ENCODE measurements at places on chromosomes 4 and X.
A peak's percentile ranks its signal among the peaks of the same experiment; 100 is the strongest.

DNA sequence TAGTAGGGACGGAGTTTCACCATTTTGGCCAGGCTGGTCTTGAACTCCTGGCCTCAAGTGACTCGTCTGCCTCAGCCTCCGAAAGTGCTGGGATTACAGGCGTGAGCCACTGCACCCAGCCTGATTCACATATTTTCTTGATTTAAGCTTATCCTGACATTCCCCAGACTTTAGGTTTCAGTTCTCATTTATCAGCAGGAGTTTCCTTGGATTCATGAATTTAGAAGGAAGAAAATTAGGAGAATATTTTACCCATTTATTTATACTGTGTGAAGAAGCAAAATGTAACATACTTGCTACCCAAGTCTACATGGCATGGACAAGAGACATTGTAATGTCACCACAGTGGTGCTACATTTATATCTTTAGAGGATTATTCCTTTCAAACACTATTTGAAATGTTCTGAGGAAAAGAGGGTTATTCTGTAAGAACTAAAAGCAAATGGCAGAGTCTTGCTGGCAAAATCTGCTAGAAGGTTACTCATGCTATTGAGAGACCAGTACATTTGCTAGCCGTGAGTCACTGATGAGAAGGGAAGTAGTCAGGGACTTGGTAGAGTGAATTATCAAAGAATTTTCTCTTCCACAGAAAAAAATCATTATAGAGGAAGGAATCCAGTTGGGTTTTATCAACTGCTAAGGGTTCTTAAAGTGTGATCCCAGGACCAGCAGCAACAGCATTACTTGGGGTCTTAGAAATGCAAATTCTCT lies 26.1 kb upstream of the CFAP299 start:
- peak; percentile 92 for DNase-seq

GRCh38 chrX:47143894-47144625 lies 442 bp downstream of the NDUFB11 start:
- DNase-seq, result no peak

- no peak for DNase-seq
Measured at GRCh38 chr4:23773884-23774636, 115.8 kb downstream of the PPARGC1A start.

GRCh38 chr4:105236202-105236915 lies 89.7 kb downstream of the TET2 start:
- DNase-seq, result no peak

DNA sequence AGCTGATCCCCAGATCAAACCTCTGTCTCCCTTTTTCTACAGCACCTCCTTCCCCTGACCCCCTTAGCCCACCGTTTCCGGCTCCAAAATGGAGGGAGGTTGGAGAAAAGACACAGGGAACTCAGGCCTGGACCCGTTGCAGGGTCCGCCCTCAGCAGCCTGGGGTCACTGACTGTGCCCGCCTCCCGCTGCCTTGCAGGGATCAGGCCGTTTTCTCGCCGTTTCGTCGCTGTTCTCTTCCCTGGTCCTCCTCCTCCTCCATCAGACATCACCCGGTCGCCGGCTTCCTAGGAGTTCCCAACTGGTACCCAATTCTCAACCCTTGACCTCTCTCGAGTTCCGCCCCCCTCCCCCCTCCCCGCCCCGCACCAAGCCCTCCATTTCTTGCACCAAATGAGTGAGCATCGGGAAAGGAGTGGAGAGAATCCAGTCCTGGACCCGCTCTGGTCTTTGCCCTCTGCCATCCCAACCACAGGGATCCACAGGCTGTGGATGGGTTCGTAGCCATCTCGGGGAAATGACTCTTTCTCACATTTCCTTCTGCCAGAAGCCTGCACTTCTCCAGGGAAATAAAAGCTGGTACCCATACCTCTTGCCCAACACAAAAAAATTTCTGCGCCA lies 493 bp downstream of the TCEAL5 start:
- DNase-seq, result no peak

- no peak for DNase-seq
Measured at GRCh38 chrX:17038277-17038676, 91.8 kb downstream of the REPS2 start.

All from non-pigmented ciliary epithelial cell (primary cell).